ENCODE measurements at places on chromosomes 5 and 9. TPM values are rescaled to one million over a fixed set of nuclear protein-coding genes. Genes with fewer than 3 reads are reported as not detected.

TIFAB gene
- 0.08 TPM for total RNA-seq

DNA sequence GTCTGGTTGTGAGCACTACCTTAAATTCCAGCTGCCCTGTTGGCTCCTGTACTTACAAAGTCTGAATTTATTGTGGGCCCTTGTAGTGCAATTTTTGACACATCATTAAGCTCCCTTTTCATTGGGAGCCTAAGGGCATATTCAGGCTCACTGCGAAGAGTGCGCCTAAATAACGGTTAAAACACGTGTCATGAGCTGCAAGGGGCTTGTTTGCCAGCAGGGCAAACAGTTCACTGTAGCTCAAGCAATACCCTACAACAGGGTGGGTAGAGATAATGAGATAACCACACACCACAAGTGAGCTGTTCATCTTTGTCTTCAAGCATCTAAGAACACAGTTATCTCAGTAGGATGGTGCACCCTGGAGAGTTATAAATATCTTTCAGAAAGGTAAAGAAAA lies 214.2 kb downstream of the SLF1 start:
- no peak for ATAC-seq

DNA sequence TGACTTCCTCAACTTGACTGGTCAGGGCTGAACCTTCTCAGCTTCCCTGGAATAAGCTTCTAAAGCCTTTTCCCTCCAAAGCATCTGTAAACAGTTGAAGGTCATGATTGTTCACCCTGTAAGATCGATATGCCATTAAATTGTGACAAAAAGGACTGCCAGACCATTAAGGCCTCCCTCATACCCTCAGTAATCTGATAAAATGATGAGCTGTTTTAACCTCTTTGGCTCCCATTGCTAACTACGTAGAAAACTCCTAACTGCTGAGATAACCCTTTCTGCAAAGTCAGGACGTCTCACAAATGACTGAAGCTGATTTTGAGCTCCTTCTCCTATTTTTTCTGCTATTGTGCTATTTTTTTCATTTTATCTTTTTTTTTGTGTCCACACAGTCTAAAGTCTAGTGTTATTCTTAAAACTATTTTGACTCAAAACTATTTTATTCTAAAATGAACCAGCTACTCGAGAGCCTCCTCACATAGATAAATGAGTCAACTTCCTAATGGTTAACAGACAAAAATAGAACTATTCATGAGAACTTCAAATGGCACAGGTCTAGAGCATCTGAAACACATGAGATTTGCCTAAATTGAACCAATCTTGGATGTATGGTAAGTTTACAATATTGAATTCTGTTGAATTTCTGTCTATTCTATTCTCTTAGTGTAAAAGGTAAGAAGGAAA lies 395.6 kb upstream of the TLE4 start:
- ATAC-seq: peak; percentile 58

GRCh38 chr9:85743275-85744128 lies 1.7 kb upstream of the AGTPBP1 start:
- no peak for ATAC-seq

DNA sequence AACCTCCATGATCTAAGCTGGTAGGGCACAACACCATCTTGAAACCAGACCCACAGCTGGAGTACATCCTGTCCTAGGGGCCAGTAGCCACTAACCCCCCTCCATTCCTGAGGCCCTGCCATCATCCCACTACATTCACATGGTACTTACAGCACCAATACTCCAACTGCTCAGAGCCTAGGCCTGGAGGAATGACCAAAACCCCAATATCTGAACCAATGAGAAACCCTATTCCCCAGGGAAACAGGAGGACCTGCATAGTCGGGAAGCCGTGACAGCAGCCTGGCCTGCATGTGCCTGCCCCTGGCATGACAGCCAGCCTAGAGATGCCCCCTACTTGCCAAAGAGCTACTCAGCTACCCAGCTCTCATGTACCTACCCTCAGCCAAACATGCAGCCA lies 65.4 kb upstream of the DMRT1 start:
- no peak for ATAC-seq

DNA sequence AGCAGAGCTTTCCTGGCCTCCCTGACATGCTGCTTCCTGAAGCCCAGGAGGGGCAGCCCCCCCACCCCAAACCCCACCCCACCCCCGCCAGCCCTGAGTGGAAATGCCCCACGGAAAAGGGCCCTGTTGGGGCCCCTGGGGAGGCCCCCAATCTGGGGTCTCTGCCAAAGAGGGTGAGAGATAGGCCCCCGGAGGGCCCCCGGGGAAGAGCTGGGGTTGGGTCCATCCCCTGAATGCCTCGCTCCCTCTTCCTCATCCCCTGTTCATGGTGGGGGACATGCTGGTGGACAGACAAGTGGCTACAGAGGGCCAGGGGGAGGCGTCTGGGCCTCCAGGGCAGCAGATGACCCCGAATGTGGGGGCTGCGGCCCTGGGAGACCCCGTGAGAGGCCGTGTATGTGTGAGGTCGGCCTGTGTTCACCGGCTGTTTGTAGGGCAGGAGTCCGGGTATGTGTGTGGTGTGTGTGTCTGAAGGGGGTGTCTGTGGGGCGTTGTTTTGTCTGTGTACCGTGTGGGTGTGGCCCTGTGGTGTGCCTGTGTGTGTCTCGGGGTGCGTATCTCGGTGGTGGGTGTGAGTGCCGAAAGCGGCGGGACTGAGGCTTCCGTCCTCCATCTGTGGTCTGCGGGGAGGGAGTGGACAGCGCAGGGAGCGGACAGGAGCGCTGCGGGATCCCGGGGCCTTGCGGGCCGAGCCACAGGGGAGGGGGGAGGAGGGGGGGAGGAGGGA lies 11.3 kb downstream of the C9orf50 start:
- no peak for ATAC-seq

GRCh38 chr5:39005566-39006232 lies 68.5 kb downstream of the RICTOR start:
- ATAC-seq: peak; percentile 59

- no peak for ATAC-seq
Measured at GRCh38 chr5:955886-956761, 52.5 kb upstream of the NKD2 start.

- peak; percentile 2 for ATAC-seq
Measured at GRCh38 chr9:113578279-113578865, 114.8 kb downstream of the RGS3 start.

NME5 gene
- total RNA-seq: 5.2 TPM

DNA sequence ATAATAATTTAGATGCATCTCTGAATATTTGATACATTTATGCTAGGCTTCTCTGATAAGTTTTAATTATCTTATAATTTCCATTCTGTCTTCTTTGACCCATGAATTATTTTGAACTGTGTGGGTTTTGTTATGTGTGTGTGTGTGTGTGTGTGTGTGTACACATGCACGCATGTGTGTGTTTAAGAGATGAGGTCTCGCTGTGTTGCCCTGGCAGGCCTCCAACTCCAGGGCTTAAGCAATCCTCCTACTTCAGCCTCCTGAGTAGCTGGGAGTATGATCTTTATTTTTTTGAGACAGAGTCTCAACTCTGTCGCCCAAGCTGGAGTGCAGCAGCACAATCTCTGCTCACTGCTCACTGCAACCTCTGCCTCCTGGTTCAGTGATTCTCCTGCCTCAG lies 75.4 kb downstream of the NDUFAF2 start:
- ATAC-seq: no peak

TSLP gene
- 0.28 TPM for total RNA-seq

AK1 gene
- 37.8 TPM for total RNA-seq

- ATAC-seq: peak; percentile 96
Measured at GRCh38 chr5:149320791-149321330, 24.4 kb upstream of the GRPEL2 start.

ENHO gene
- total RNA-seq: 25.4 TPM

DNA sequence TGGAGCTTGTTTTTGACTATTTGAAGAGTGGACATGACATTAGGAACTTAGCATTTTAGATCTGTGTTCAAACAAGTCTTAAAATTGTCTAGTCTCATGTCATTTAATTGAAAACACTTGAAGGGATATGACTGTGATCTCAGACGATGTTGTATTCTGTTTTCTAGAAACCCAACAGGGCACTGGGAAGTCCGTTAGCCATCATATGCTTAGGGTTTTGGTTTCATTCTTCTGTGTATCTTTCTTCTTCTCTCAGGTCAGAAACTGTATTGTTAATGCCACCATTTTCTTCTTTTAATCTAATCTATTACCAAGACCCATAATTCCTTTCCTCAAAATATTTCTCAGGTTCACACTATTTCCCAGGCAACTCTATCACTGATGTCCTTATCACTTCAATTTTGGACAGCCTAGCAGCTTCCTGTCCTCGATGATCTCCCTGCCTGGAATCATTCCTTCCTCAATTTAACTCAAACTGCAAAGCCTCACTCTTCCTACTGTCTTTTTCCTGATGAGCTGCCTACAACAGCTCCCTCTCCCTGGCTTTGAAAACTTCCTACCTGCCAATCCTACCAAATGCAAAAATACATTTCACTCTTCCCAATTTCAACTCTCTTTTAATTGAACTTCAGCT lies 77.7 kb downstream of the MEF2C start:
- ATAC-seq: no peak

DNA sequence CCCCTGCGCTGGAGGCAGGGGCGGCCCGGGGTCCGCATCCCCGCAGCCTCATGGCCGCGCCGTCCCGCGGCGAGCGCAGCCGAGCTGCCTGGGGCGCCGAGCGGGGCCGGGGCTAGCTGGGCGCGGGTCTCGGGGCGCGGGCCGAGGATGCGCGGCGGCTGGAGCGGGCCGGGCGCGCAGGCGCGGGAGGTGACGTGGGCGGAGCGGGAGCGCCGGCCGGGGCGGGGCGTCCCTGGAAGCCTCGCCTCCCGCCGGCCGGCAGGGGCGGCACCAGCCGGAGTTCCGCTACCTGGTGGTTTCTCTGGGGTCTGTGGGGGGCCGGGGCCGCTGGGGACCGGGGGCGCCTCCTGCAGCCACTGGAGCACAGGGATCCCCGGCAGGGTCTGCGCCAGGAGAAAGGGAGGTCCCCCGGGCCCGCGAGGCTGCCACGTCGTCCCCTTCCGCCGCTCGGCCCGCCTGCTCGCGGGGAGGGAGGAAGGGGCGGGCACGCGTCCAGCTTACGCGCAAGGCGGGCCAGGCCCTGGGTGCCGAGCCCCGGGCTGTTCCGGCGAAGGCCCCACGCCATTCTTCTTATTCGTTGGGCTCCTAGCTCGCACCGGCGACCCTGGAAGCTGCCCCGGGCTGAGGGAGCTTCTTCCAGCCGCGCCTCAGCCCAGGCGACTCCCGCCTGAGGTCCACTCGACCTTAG lies at the start of gene LPCAT1:
Gene LPCAT1 (minus strand): TSS at position 168 of the 688 bp plus-strand sequence. CDS start 116 bp downstream, at position 52.
- peak; percentile 82 for ATAC-seq

PLAC8L1 gene
- total RNA-seq: 1.9 TPM

- ATAC-seq: no peak
Measured at GRCh38 chr9:80157561-80157983, 585.8 kb downstream of the TLE4 start.

DNA sequence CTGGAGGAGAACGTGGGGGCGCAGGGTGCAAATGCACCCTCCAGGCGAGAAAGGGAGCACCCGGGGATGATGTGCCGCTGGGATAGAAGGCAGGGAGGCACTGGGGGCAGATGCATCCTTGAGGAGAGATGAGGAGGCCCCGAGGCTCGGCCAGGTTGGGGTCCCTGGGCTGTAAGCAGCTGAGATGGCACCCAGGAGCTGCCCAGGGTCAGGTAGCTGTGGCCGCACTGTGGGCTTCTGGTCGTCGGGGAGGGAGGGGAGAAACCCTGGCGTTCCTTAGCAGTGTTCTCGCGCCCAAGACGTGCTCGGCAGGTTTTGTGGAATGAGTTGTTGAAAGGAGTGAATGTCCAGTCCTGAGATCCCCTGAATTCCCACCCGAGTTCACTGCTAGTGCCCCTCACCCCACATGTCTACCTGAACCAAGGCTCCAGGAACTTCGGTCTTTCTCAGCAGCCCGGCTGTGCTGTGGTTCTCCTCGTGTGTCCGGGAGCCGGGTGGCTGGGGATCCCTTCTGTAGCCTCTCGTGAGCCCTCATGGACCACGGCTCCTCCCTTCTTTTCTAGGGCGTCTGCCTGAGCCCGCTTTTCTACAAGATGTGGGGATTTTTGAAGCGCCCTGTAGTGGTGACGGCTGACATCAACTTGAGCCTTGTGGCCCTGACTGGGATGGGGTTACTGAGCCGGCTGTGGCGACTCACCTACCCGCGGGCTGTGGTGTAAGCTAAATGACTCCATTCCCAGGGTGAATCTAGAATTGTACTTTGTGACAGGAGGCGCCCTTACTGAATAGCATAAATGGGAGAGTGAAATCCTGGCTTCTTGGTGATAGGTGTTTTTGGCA lies 1.1 kb downstream of the POMT1 start:
- ATAC-seq: peak; percentile 3

ANKRD33B gene
- 44.5 TPM for total RNA-seq

DNA sequence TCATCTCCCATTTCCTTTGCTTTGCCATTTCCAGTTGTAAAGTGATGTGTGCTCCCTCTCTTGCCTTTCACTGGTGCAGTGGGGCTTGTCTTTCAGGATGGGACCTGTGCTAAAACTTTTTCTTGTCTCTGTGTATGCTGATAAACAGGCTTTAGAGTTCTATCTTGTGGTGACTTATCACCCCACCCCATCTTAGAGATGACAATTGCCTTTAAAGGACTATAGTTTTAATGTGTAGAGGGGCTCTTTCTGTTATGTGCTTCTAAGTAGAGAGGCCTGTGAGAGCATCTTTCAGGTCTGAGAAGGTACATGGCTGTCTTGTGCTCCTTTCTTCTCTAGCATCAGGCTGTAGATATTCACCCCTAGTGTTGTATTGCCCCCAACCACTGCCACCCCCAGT lies 21.9 kb downstream of the MAN2A1 start:
- no peak for ATAC-seq

GRCh38 chr9:126565336-126566128 lies 48.2 kb upstream of the LMX1B start:
- ATAC-seq: no peak

DNA sequence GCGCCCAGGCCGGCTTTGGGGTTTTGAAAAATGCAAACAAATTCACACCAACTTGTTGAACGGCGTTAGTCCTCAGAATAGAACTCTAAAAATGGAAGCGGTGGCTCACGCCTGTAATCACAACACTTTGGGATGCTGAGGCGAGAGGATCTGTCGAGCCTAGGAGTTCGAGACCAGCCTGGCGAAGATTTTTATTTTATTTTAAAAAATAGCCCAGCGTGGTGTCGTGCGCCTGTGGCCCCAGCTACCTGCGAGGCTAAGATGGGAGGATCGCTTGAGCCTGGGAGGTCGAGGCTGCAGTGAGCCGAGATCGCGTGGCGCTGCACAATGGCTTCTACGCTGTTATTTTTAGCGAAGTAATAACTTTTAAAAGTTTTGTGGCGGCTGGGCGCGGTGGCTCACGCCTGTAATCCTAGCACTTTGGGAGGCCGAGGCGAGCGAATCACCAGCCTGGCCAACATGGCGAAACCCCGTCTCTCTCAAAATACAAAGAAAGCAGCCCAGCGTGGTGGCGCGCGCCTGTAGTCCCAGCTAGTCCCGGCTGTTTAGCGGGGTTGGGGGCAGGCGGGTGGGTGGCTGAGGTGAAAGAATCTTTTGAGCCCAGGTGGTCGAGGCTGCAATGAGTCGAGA lies 694 bp upstream of the PLIN2 start:
- ATAC-seq: no peak

GRCh38 chr9:94627287-94627686 lies 12.0 kb downstream of the FBP1 start:
- no peak for ATAC-seq

TRIM52 gene
- total RNA-seq: 27.0 TPM

All from motor neuron (in vitro differentiated cells).